HFFc6 (cell line): ENCODE measurements at places on chromosomes 1 and 21. TPM values are rescaled to one million over a fixed set of nuclear protein-coding genes. Genes with fewer than 3 reads are reported as not detected.

- peaks cover 46% of the 10 kb centered on the region for H3K27me3 ChIP-seq
- no peaks in the 10 kb centered on the region for H3K4me1 ChIP-seq
- H3K36me3 ChIP-seq: no peaks in the 10 kb centered on the region
These were observed 247.3 kb downstream of the FOXD2 start for GRCh38 chr1:47684964-47685762.

GRCh38 chr1:118751166-118751565, 237.0 kb downstream of the TBX15 start:
- no peak for DNase-seq
- no peaks in the 10 kb centered on the region for H3K4me1 ChIP-seq
- no peak overlapping the region for H3K27ac ChIP-seq
- no peak overlapping the region for H3K4me3 ChIP-seq
- no peaks in the 10 kb centered on the region for H3K36me3 ChIP-seq

- no peaks in the 10 kb centered on the region for H3K36me3 ChIP-seq
- DNase-seq: no peak
- no peak overlapping the region for H3K27ac ChIP-seq
- H3K4me1 ChIP-seq: no peaks in the 10 kb centered on the region
- no peak overlapping the region for H3K4me3 ChIP-seq
These were observed 1808.1 kb downstream of the NCAM2 start for GRCh38 chr21:22806278-22806677.

ILDR2 gene
- total RNA-seq: not detected in 3 replicates

AGBL4 gene
- not detected in 3 replicates for total RNA-seq

DNA sequence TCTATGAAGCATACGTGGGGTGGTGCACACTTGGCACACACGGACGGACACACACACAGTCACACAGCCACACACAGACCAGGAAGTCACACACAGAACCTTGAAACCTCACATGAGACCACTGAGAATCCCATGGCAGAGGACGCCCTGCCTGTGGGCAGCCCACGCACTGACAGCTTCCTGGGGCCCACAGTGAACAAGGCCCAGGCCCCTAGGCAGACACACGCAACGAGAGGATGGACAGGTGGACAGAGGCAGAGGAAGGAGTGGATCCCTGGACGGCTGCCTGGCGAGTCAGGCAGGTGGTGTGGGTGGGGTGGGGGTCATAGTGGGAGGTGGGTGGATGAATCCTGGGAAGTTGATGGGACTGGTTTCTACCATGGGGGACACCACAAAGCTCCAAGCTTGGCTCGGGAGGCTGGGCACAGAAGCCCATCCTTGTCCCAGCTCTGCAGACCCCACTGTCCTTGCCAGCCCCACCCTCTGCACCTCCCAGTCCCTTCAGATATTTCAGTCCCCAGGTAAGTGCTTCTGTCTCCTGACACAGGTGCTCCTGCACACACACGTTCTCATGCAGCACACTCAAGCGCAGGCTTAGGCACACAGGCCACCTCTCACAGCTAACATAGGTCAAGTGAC, 49.1 kb downstream of the WNT9A start:
- H3K36me3 ChIP-seq: no peaks in the 10 kb centered on the region
- no peak for DNase-seq
- H3K27me3 ChIP-seq: peaks cover 6% of the 10 kb centered on the region
- peaks cover 5% of the 10 kb centered on the region; the same call in 1 of the 2 replicates for H3K4me1 ChIP-seq

GRCh38 chr1:41713141-41713540, 205.6 kb downstream of the HIVEP3 start:
- H3K27ac ChIP-seq: peak overlapping the region; percentile 79
- DNase-seq: no peak

MIXL1 gene
- total RNA-seq: not detected in 3 replicates

DNA sequence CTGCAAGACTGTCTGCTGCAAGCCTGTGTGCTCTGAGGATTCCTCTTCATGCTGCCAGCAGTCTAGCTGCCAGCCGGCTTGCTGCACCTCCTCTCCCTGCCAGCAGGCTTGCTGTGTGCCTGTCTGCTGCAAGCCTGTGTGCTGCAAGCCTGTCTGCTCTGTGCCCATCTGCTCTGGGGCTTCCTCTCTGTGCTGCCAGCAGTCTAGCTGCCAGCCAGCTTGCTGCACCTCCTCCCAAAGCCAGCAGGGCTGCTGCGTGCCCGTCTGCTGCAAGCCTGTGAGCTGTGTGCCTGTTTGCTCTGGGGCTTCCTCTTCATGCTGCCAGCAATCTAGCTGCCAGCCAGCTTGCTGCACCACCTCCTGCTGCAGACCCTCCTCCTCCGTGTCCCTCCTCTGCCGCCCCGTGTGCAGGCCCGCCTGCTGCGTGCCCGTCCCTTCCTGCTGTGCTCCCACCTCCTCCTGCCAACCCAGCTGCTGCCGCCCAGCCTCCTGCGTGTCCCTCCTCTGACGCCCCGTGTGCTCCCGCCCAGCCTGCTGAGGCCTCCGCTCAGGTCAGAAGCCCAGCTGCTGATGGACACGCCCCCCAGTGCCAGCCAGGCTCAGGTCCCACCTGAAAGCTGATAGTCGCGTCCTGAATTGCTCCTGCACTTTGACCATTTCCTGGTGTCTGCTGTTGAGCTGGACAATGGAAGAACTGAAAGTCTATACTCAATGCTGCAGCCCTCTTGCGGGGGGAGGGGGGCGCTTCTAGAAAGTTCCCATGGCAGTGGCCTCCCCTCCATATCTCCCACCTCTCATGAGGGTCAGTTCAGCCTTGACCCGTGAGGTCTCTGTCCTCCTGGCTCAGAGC, 1.2 kb downstream of the KRTAP10-4 start:
- H3K27me3 ChIP-seq: peaks cover 2% of the 10 kb centered on the region
- DNase-seq: no peak

CNKSR1 gene
- total RNA-seq: 0.15 to 0.24 TPM in 2 of 3 replicates, not detected in the other

DNA sequence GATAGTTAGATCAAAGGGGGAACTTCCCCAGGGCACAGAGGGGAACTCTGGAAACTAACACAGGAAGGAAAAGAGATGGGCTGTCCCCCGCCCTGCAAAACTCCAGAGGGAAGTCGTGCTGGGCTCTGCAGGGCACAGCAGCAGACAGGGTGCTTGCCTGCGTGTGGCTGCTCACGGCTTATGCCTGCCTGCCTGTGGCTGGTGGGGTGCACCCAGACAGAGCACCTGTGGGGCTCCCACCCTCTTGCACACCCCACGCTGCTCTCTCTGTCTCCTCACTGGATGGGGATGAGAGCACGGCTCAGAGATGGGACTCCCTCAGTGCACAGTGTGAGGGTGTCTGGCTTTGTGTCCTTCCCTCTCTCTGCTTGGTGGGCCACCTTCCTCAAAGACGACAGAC, 13.5 kb upstream of the ETV3L start:
- peaks cover 40% of the 10 kb centered on the region for H3K27me3 ChIP-seq
- H3K4me1 ChIP-seq: peaks cover 6% of the 10 kb centered on the region; the same call in 1 of the 2 replicates
- H3K4me3 ChIP-seq: no peak overlapping the region
- no peak overlapping the region for H3K27ac ChIP-seq
- no peak for DNase-seq

DNA sequence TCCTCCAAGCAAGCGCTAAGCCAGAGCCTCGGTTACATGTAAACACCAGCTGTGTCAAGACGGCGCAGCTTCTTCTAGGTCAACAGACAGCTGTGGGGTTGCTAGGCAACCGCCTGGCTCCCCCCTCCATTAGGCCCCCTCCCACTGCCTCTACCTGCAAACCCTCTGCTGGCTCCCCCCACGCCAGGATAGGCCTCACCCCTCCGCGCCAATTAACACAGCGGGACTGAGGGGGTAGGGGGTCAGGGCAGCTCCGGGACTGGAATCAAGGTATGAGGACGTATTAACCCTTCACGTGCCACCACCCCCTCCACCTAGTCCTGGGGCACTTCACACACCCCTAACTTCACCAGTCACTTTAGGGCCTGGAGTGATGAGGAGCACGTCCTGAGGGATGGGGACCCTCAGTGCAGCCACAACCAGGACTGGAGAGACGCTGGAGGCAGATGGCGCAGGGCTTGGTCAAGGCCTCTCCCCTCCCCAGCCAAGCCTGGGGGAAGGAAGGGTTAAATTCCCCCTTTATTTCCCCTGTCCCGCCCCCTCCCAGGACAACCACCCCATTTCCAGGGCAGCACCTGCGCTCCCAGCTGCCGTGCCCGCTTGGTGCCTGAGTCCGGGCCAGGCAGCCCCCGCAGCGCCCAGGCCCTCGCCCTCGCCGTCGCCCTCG, 37.4 kb upstream of the WASF2 start:
- no peak overlapping the region for H3K27ac ChIP-seq
- H3K4me1 ChIP-seq: peaks cover 53% of the 10 kb centered on the region
- DNase-seq: no peak
- peaks cover 4% of the 10 kb centered on the region; the same call in 1 of the 2 replicates for H3K36me3 ChIP-seq
- H3K4me3 ChIP-seq: no peak overlapping the region; the same call in 1 of the 2 replicates
- H3K27me3 ChIP-seq: peaks cover 27% of the 10 kb centered on the region

DNA sequence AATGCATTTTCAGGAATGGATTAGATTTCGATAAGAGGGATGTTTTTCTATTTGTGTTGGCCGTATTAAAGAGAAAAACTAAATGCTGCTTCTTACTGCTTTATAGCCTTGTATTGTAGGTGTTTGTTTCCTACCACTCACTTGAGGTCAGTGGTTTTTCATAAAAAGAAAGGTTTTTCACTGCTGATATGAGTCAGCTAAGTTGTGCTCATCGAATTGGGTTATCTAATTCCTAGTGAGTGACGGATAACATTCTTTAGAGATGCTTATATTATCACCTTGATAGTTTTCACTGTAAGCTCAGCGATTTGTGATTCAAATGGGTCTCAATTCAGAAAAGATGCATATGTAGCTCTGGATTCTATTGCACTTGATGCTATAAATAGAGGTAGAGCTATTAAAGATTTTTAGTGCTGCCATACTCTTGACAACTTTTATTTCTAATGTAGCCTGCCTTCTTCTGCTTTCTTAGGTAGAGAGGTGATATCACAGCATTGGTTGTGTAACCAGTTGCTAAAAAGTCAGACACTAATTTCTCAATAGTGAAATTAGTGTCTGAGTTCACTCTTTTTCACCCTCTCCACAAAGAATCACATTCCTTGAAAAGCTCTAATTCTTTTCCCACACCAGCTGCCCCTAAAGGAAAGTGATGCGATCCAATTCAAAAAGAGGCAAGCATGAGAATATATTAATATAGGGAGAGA, 180.0 kb downstream of the RASAL2 start:
- H3K4me1 ChIP-seq: peaks cover 86% of the 10 kb centered on the region
- H3K4me3 ChIP-seq: no peak overlapping the region
- H3K27ac ChIP-seq: peak overlapping the region; percentile 51; the same call in 1 of the 2 replicates

- no peaks in the 10 kb centered on the region for H3K36me3 ChIP-seq
- DNase-seq: no peak
- H3K27ac ChIP-seq: no peak overlapping the region
- peaks cover 15% of the 10 kb centered on the region for H3K4me1 ChIP-seq
- H3K4me3 ChIP-seq: no peak overlapping the region
These were observed 382.7 kb upstream of the DUSP10 start for GRCh38 chr1:222124602-222125001.

CYP4A22 gene
- total RNA-seq: not detected in 2 replicates

LCE1F gene
- total RNA-seq: not detected in 3 replicates

GRCh38 chr1:6259491-6260362, 1.2 kb downstream of the GPR153 start:
- H3K27ac ChIP-seq: no peak overlapping the region
- H3K27me3 ChIP-seq: peaks cover 5% of the 10 kb centered on the region
- H3K4me3 ChIP-seq: peak overlapping the region; percentile 20; the same call in 1 of the 2 replicates
- DNase-seq: peak; percentile 61
- H3K36me3 ChIP-seq: no peaks in the 10 kb centered on the region
- H3K4me1 ChIP-seq: no peaks in the 10 kb centered on the region; the same call in 1 of the 2 replicates

KRTAP21-2 gene
- total RNA-seq: not detected in 2 replicates

DNA sequence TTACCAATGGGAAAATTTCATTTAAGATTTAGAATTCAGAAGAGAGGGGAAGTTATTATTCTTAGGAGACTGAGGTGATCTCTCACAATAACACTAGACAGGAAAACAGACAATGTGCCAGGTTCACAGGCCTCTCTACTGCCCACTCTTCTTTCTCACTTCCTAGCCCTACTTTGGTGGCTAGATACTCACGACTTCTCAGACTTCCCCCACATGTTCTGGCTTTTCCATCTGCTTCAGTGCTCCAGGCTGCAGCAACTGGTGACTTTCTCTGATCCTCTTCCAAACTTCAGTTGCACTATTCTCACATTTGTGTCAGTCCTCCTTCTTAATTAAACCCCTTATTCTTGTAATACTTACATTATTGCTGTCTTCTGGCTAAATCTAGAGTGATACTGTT, 208.7 kb upstream of the KCTD3 start:
- H3K4me1 ChIP-seq: peaks cover 8% of the 10 kb centered on the region
- no peak overlapping the region for H3K27ac ChIP-seq
- no peak for DNase-seq
- no peaks in the 10 kb centered on the region; the same call in 1 of the 2 replicates for H3K27me3 ChIP-seq
- no peaks in the 10 kb centered on the region for H3K36me3 ChIP-seq
- no peak overlapping the region for H3K4me3 ChIP-seq

DNA sequence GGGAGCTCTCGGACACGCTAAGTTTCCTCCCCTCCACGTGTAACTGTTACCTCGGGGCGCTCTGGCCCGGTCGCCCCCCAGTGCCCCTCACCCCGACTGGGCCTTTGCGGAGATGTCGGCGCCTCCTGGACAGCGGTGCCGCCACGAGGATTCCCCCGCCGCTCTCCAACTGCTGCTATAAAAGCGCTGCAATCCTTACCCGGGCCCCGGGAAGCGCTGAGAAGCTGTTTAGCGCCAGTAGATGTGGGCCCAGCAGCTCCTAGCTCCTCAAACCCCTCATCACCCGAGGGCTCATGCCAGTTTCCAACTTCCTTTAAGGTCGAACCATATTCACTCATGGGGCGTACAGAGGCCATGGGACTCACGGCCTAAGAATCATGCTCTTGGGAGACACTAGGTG, 361 bp upstream of the LMX1A start:
- no peaks in the 10 kb centered on the region; the same call in 1 of the 2 replicates for H3K4me1 ChIP-seq
- no peaks in the 10 kb centered on the region for H3K36me3 ChIP-seq
- H3K4me3 ChIP-seq: no peak overlapping the region
- DNase-seq: no peak
- H3K27ac ChIP-seq: no peak overlapping the region

TPTE gene
- not detected in 3 replicates for total RNA-seq

GRCh38 chr1:66764994-66765578, 12.8 kb downstream of the DYNLT5 start:
- no peaks in the 10 kb centered on the region for H3K36me3 ChIP-seq
- no peak overlapping the region for H3K4me3 ChIP-seq
- DNase-seq: peak; percentile 49
- no peaks in the 10 kb centered on the region; the same call in 1 of the 2 replicates for H3K4me1 ChIP-seq

- H3K27ac ChIP-seq: no peak overlapping the region; the same call in 1 of the 2 replicates
- H3K27me3 ChIP-seq: peaks cover 7% of the 10 kb centered on the region
- peaks cover 38% of the 10 kb centered on the region; the same call in 1 of the 2 replicates for H3K4me1 ChIP-seq
- peak overlapping the region; percentile 16; the same call in 1 of the 2 replicates for H3K4me3 ChIP-seq
These were observed 17.8 kb downstream of the OR2B11 start for GRCh38 chr1:247440001-247440620.

DNA sequence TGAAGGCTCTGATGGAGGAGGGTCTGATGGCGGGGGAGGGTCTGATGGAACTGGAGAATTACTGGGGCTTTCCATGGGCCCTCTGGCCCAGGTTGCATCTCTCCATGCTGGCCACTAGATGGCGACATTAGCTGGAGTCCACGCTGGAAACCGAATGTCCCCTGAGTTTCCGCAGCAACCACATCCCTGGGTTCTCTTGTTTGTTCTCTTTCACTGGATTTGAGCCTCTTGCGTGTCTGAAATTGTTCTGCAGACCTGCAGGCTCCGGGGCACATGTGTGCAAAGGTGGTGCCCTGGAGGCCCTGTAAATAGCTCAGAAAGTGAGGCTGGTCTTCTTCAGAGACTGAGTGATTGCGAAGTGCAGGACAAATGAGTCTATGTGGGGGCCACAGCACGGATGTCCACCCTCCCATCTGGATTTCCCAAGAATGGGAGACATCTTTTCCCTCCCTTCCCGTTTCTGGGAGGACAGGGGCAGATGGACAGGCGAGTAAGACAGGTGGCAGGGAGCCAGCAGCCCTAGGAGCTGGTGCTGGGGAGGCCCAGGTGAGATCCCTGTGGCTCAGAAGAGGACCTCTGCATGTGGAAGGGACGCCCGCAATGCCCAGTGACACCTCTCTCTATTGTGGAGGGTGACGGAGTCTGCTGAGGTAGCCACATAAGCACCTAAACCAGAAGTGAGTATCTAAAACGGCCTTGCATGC, 73.2 kb upstream of the ABCG1 start:
- H3K4me3 ChIP-seq: no peak overlapping the region
- H3K4me1 ChIP-seq: no peaks in the 10 kb centered on the region
- peak; percentile 43 for DNase-seq
